ENCODE measurements at places on chromosomes 3 and 15.

GRCh38 chr3:134378818-134379217 lies 4.6 kb upstream of the AMOTL2 start:
- no peak for DNase-seq

- DNase-seq, result no peak
These were observed 30.8 kb downstream of the CORO2B start for GRCh38 chr15:68609629-68610028.

DNA sequence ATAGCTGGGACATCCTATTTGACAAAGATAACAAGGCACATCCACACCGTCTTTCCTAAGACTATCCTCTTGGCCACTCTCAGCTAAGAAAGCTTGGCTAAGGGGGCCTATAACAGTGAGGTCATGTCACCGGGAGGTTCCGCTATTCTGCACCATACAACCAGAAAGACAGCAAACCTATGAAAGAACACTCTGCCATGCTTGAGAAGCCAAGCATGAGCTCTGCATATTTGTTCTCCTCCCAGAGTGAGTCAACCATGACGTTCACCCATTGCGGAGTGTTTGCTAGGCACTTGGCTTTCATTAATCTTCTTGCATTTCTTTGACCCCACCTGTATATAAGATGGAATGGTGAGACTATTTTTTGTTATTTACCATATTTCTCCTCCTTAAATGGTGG lies 141.2 kb downstream of the GMNC start:
- no peak for DNase-seq

GRCh38 chr15:36429707-36430106 lies 149.7 kb upstream of the CDIN1 start:
- no peak for DNase-seq

GRCh38 chr3:188233320-188233719 lies 79.4 kb downstream of the LPP start:
- peak; percentile 66 for DNase-seq

DNA sequence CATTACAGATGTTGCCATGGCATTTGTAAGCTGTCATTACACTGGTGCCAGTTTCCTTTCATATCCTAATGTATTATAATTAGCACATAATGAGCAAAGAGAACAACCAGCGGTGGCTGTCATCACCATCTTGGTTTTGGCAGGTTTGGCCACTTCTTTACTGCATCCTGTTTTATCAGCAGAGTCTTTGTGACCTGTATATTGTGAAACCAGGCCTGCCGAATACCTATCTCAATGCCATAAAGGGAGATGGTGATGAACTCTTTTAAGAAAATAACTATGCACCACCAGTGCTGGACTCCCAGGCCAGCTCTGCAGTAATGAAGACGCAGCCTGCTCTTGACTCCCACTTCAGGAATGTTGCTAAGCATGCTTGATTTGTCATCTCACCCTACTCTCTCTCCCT lies 458.1 kb upstream of the NR2F2 start:
- DNase-seq, result peak; percentile 68

- DNase-seq, result no peak
These were observed 538.1 kb downstream of the MAGI1 start for GRCh38 chr3:65500398-65501306.

GRCh38 chr3:54294214-54294613 lies 171.9 kb downstream of the CACNA2D3 start:
- DNase-seq, result no peak

DNA sequence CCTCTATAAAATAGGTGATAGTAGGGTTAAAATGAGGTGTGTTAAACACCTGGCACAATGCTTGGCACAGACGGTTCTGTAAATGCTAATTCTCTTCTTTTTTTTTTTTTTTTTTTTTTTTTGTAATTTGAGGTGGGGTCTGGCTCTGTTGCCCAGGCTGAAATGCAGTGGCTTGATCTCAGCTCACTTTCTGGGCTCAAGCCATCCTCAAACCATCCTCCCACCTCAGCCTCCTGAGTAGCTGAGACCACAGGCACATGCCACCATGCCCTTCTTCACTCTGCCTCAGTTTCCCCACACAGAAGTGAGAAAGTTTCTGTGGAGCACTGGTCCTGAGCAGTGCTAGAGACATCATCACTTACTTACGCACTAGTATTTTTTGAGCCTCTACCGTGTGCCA lies 57.4 kb downstream of the SLC6A6 start:
- DNase-seq, result no peak

- no peak for DNase-seq
These were observed 146.0 kb downstream of the NUP210 start for GRCh38 chr3:13274125-13274524.

- peak; percentile 86 for DNase-seq
These were observed 36.4 kb downstream of the CCDC80 start for GRCh38 chr3:112604536-112604935.

DNA sequence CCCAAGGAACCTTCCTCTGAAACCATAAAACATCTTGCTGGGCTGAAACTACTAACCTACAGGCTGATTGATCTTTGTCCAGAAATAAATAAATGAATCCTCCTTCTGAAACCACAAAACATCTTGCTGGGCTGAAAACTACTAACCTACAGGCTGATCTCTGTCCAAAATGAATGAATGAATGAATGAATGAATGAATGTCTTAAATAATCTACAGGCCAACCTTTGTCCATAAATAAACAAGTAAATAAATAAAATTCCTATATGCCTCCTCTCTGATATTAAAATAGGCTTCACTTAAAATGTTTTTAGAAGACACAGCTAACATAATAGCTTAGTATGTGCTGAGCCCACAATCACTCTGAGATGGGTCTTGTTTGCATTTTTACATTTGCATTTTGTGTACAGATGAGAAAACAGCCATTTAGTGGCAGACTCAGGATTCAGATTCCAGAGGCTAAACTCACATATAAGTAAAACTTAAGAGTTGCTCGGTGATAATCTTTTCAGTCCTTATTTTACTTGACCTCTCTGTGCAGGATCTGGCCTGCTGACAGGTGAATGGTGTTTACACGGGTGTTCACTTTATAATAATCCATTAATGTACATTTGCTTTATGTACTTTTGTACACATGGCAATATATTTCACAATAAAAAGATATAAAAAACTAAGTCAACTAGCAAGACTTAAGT lies 10.4 kb downstream of the TJP1 start:
- no peak for DNase-seq

DNA sequence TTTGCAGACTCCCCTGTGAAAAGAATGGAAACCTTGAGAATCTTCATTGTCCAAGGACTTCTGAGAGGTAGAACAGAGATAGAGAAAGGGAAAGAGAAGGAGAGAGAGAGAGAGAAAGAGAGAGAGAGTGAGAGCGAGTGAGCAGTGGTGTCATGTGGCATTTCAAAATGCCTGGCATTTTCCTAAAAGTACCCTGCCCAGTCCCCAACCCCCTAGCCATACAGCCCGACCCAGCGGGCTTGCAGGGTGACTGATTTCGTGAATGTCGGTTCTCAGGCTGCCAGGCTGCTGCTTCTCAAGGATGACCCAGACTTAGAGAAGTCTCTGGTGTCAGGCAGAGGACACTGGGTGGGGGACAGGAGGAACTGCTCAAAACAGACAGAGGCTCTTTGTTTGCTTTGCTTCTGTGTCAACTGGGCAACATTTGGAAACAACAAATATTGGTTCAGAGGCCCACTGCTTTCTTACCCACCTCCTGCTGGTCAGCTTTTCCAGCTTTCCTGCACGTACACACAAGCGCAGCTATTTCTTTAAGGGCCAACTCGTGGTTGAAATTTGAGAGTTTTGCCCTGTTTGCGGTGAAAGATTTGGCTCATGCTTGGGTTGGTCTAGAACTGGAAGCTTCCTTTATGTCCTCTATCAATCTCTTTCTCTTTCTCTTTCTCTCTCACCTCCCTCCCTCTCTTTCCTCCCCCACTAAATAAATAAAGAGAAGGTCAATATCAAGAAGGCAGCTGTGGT lies 3.7 kb upstream of the TF start:
- DNase-seq, result peak; percentile 24

DNA sequence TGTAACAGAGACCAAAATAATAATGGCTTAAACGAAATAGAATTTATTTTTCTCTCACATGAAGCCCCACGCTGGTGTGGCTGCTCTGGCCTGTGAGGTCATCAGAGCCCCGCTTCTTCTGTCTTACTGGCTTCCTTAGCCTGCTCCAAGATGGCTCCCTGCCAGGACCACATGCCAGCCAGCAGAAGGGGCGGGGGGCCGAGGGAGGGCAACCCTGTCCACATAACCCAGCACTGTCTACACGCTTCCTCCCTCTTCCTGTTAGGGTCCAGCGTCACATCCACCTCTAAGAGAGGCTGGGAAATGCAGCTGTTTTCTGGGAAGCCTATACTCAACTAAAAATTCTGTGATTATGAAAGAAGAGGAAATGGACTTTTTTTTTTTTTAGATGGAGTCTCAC lies 107.9 kb upstream of the DLG1 start:
- no peak for DNase-seq

DNA sequence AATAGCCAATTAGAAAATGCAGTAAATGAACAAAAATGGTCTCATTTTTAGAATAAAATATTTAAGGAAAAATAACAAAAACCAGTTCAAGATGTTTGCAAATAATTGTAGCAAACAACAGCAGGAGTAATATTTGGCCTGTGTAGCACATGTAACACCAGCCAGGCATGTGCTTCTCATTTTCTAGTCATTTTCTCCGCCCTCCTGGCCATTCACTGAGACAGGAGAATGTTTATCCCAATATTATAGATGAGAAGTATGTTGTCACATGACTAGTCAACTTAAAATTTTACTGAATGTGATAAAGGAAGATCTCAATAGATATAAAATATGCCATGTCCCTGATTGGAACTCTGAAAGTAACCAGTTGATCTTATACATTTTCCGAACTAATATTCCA lies 7.8 kb upstream of the ATP10A start:
- no peak for DNase-seq

- no peak for DNase-seq
These were observed 24.1 kb upstream of the SACM1L start for GRCh38 chr3:45665101-45665572.

- no peak for DNase-seq
These were observed 44.0 kb downstream of the BFSP2 start for GRCh38 chr3:133443649-133444422.

DNA sequence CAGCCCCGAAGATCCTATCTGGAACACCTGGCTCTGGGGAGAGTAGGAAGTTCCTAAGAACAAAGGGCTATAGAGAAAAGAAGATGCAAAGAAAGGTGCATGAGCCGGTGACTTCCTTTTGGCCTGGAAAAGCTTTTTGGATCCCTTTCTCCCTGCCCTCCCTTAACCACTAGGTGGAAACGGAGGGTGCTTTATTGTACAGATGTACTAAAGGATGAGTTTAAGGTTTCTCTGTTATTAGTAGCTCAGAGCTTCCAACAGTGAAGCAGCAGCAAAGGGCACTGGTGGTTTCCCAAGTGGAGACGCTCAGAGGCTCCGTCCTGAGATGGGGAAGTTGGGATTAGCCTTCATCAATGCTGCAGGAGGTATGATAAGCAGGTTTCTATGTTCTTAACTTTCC lies 5.9 kb upstream of the ADGRG7 start:
- peak; percentile 64 for DNase-seq

DNA sequence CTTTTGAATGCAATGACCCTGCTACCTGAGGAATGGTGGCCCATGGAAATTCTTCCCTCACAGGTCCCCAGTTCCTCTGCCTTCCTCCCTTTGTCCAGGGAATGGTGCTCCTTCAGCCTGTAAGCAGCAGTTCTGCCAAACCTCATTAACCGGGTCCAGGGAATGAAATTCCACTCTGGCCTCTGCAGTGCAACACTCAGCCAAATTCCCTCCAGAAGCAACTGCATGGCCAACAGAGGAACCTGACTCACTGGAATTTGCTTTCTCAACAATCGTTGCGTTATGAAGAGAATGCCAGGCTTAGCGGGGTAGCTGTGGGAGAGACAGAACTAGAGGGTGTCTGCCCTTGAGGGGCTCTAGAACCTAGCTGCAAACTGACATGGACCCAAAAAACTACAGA lies 449.4 kb upstream of the PROK2 start:
- DNase-seq, result peak; percentile 83

DNA sequence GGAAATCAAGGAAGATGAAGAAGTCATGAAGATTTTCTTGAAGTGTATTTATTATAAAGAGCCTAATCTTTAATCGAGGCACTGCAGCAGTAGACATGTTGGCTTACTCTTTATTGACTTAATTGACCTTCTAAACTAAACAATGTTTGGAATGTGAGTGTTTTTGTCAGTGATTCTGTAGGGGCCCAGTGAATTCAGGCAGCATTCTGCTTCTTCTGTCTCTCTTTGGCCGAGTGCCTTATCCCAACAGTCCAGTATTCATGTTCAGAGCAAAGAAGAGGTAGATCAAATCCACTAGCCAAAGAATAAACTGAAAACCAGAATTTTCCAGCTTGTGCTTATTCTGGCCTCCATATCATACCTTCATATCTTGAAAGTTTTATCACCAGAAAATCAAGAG lies 55.7 kb downstream of the RLBP1 start:
- DNase-seq, result no peak

DNA sequence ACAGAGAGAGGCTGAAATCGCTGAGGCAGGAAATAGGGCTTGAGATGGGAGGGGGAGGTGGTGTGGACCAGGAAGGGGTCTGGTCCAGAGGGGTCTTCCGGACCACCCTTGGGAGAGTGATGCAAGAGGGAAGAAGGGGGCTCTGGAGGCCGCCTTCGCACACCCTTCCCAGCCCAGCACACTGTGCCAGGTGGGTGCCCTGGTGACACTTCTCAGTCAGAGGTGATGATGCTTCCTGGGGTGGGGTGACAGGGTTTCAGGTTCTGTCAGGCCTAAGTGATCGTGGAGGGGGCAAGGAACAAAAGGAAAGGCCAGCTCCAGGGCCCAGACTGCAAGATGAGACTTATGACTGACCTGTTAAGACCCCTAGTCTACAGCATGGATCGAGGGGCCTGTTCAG lies 12.7 kb downstream of the SEMA3G start:
- no peak for DNase-seq

- no peak for DNase-seq
These were observed 28.8 kb downstream of the XRN1 start for GRCh38 chr3:142418926-142419592.

DNA sequence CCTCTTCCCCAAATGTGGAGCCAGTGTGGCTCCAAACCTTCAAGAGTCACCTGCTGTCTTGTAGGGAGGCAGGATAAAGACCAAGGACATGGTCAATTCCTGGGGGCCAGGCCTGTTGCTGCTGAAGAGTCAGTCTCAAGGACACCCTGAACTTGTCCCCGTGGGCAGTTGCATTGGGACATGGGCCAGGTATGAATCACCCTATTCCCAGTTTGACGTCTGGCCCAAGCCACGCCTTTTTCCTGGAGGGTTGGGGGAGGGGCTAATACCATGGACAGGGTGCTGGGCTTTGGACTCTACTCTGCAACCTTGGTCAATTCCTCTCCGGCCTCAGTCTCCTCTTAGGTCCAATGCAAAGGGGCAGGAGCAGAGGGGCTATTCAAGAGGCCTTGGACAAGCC lies 10.4 kb downstream of the ATP2B2 start:
- DNase-seq, result peak; percentile 41

GRCh38 chr3:152611905-152612304 lies 223.0 kb upstream of the P2RY1 start:
- no peak for DNase-seq

GRCh38 chr3:185732782-185733181 lies 92.1 kb downstream of the IGF2BP2 start:
- peak; percentile 92 for DNase-seq

GRCh38 chr3:118781232-118781631 lies 253.4 kb downstream of the IGSF11 start:
- DNase-seq, result no peak

- DNase-seq, result peak; percentile 83
These were observed 122.4 kb downstream of the NR1D2 start for GRCh38 chr3:24067483-24067882.

GRCh38 chr15:73017987-73018386 lies 34.3 kb upstream of the NEO1 start:
- peak; percentile 15 for DNase-seq

Measured in foreskin fibroblast (primary cell).